ENCODE measurements at places on chromosomes 7 and 10.

DNA sequence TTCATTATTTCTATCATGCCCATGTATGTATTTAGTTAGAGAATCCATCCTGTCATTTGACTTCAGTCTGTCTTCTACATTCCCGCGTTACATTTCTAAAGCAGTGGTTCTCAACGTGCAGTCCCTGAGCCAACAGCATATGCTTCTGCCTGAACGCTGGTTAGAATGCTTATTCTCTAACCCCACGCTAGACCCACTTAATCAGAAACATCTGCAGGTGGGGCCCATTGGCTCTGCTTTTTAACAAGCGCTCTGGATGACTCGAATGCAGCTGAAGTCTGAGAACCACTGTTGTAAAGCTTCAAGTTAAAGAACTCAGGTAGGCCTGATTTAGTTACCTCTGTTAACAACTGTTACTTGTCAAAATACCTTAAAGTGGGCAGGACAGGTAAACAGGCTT lies 38.2 kb downstream of the NEUROD6 start:
- DNase-seq = no peak

DNA sequence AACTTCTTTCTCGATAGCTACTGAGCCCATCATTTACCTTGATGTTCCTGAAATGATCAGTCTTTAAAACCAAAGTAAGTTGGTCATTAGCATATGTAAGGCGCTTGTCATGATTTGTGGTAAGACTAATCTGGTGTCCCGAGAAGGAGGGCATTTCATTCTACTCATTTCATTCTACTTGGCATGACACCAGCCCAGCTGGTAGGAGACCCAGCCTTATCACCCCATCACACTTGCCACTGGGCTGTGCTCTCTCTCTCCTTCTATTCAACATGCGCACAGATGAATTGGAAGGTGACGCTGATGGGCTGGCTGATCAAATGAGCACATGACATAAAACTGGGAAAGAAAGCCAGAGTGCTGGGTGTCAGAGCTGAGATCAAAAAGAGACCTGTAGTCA lies 65.7 kb downstream of the CRTAC1 start:
- no peak for DNase-seq

DNA sequence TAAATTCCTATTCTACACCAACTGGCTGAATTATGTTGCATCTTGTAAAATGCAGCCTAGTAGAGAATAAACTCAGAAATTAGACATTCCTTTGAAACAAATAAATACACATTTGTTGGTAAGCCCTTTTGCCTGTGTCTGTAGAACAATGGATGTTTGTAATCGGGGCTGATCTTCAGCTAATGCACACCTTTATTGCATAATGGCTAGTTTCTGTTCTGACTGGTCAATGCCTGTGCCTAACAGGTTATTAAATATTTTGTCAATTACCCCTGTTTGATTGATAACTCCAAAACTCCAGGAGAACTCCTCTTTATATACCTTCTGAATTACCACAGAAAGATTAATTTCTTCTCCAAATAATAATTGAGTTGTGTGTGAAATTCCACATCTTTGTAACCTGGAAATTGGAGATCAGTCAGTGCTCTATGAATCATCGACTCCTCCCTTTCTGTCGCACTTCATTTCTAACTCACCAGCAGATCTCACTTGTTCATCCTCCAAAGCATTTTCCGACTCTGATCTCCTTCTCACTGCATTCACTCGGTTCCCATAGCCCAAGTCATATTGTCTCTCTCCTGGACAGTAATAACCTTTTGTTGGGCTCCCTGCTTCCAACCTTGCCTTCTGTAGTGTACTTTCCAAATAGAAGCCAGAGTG lies 196.0 kb upstream of the FZD1 start:
- no peak for DNase-seq

DNA sequence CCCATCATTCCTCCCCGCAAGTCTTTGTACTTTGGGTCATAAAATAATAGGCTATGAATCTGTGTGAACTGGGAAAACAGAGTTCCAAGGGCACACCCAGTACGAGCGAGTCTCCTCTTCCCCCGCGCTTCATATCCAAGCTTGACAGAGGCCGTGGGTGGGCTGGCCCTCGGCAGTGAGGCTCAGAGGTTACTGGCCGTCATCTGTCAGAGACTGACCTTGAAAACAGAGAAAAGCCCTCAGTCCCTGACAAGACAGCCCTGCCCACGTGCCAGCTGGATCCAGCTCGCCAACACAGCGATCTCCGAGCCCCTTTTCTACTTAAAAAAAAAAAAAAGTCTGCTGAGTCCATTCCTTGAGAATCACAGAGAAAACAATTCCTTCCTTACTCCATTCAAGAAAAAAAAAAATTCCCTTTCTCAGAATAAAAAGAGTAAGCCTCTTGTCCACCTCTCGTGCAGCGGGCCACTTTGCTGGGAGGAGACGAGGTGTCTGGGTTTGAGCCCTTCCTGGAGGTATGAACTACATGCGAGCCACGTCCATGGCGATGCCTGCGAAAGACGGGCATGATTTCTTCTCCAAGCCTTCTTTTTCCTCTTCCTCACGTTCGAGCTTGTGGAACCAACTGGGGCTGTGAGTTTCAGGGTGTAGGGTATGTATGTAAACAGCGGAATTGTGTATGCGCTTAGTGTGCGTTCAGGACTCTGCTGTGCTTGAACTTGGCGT lies 744 bp upstream of the BICC1 start:
- DNase-seq = peak; percentile 23

DNA sequence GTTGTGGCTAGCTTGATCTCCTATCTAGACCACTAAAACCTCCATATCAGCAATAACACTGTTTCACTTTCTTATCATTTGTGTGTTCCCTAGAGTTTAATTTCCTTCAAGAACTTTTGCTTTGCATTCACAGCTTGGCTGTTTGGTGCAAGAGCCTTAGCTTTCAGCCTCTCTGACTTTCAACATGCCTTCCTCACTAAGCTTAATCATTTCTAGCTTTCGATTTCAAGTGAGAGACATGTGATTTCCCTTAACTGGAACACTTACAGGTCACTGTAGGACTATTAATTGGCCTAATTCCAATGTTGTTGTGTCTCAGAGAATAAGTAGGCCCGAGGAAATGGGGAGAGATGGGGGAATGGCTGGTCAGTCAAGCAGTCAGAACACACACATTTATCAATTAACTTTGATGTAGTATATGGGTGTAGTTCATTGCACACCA lies 10.6 kb upstream of the BPGM start:
- DNase-seq = no peak

GRCh38 chr10:61487506-61487905 lies 34.3 kb upstream of the TMEM26 start:
- no peak for DNase-seq

GRCh38 chr10:33248638-33249037 lies 85.8 kb downstream of the NRP1 start:
- DNase-seq = no peak
